ENCODE measurements at places on chromosomes 4 and X. TPM values are rescaled to one million over a fixed set of nuclear protein-coding genes. Genes with fewer than 3 reads are reported as not detected.

- no peak for DNase-seq
Measured at GRCh38 chr4:53717064-53717549, 125.8 kb upstream of the LNX1 start.

DNA sequence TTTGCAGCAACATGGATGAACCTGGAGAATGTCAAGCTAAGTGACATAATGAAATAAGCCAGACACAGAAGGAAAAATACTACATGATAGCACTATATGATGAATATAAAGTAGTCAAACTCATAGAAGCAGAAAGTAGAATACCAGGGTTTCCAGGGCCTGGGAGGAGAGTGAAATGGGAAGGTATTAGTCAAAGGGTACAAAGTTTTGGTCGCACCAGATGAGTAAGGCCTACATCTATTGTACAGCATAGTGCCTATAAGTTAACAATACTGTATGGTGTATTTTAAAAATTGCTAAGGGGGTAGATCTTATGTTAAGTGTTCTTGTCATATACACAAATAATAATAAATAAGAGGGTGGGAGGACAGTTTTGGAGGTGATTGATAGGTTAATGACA is 41.5 kb downstream of the ENOX2 start:
- no peak for DNase-seq

DNA sequence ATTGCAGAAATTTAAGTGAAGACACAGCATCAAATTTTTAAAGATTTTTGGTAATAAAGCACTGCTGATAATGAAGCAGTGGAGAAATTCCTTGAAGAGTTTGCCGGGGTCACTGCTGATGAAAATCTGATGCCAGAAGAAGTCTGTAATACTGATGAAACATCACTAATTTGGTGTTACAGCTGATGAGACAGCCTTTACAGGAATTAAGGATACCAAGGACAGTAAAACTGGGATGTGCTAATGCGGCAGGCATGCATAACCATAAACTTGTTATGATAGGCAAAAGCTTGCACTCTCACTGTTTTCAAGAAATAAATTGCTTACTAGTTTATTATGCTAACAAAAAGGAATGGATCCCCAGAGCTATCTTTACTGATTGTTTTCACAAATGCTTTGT is 52.9 kb upstream of the VEGFC start:
- no peak for DNase-seq

DNA sequence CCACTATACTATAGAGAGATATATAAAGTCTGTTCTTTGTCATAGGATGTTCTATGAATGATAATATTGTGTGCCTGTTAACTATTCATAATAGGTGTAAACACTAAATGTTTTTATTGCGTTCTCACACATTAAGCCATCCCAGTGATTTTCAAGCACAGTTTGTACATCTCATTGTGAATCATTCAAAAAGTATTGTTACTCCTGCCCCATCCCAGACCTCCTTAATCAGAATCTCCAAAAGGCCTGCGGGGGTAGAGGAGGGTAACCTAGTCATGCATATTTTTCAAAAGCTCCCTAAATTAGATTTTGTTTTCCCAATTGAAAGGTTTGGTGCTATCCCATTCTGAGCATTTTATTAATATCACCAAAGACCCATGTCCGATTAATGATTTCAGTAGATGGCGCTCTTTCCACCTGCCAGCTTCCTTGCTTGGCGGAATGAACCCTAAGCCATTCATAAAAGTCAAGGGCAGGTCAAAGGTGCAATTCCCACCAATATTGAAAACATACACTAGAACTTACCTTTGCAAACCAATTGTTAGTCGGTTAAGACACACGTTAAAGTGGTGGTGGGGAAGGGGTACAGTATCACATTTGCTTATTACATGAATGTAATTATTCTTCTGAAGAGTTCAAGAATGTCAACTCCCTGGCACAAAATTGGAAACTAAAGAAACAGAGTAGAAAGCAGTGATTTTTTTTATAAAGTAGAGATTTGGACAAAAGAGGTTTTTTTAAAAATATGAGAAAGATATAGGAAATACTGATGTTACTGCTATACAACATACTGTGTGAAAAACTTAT is 5.8 kb upstream of the TET2 start:
- no peak for DNase-seq

Gene PLAC8
- total RNA-seq = 1.2 TPM

Gene RBM41
- 15.5 TPM for total RNA-seq

Gene FMR1NB
- total RNA-seq = not detected

Measured in cardiac septum (tissue), 1 donor.